Right atrium auricular region (tissue), 2 donors: ENCODE measurements at places on chromosomes 11 and 22. TPM values are rescaled to one million over a fixed set of nuclear protein-coding genes. Genes with fewer than 3 reads are reported as not detected.

Gene E2F8
- 1.7 TPM for total RNA-seq

Gene SESN3
- total RNA-seq, result 13.3 TPM

Gene DLG2
- total RNA-seq, result 6.6 TPM

Gene FBXO7
- 55.1 TPM for total RNA-seq

Gene MS4A4A
- total RNA-seq, result 7.8 TPM

Gene ANO1
- 29.4 TPM for total RNA-seq

Gene ZW10
- total RNA-seq, result 7.9 TPM

Gene OR56A1
- total RNA-seq, result not detected

Gene LDHA
- total RNA-seq, result 187 TPM

Gene GALNT18
- total RNA-seq, result 26.8 TPM

Gene ZNF215
- total RNA-seq, result 1.5 TPM

Gene CST6
- 2.6 TPM for total RNA-seq

Gene OR51E2
- 0.15 TPM for total RNA-seq
